Upper lobe of left lung (tissue), 6 donors: ENCODE measurements at places on chromosomes 1 and 21. TPM values are rescaled to one million over a fixed set of nuclear protein-coding genes. Genes with fewer than 3 reads are reported as not detected.

DNA sequence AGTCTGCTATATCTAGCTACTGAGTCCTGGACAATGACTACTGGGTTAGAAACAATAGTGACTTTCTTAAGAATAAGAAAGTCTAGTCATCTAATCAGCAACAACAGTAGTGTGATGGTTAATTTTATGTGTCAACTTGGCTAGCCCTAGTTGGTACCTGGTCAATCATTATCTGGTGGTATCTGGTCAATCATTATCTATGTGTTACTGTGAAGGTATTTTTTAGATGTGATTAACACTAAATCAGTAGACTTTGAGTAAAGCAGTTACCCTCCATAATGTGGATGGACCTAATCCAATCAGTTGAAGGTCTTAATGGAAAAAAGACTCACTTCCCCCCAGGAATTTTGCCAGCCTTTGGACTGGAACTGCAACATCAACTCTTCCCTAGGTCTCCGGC is 312.6 kb downstream of the SIPA1L2 start:
- no peaks in the 10 kb centered on the region for H3K4me1 ChIP-seq
- no peaks in the 10 kb centered on the region for H3K36me3 ChIP-seq
- no peak overlapping the region for H3K27ac ChIP-seq
- DNase-seq: no peak
- no peaks in the 10 kb centered on the region for H3K27me3 ChIP-seq

PYHIN1 gene
- total RNA-seq: 2.1 TPM

- no peak overlapping the region for H3K27ac ChIP-seq
- DNase-seq: no peak
- no peaks in the 10 kb centered on the region for H3K4me1 ChIP-seq
- no peaks in the 10 kb centered on the region for H3K27me3 ChIP-seq
Measured at GRCh38 chr21:31479714-31480113, 135.7 kb upstream of the TIAM1 start.

DNA sequence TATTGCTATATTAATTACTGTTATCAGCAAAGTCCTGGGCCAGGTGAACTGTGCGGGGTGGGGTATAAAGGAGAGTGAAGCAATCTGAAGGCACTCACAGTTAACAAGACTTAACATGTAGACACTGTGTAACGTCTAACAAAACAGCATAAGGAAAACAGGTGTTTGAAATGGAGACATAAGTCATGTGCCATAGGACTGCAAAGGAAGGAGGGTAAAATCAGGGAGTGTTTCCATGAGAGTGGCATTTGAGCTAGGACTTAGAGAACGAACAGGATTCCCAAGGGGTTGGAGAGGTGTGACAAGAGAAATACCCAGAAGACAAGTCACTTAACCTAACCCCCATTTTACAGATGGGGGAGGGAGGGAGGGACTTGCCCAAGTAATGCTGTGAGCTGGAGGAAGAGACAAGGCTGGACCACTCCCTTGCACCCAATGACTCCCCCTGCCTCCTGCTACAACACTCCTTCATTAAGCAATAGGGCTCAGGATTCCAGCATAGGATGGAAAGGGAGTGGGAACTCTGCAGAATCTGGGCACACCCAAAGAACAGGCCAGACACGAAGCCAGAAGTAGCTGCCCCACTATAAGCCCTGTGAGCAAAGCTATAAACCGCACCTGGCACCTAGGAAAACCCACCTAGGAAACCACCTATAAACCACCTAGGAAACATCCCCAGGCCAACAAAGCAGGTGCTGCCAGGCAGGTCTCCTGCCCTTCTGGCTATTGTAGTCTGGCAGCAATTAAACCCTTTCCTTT is 6.6 kb downstream of the PEF1 start:
- DNase-seq: no peak
- H3K36me3 ChIP-seq: peaks cover 20% of the 10 kb centered on the region
- peaks cover 69% of the 10 kb centered on the region for H3K4me1 ChIP-seq
- H3K27me3 ChIP-seq: no peaks in the 10 kb centered on the region
